ENCODE measurements at places on chromosomes 2 and 18. TPM values are rescaled to one million over a fixed set of nuclear protein-coding genes. Genes with fewer than 3 reads are reported as not detected.

DNA sequence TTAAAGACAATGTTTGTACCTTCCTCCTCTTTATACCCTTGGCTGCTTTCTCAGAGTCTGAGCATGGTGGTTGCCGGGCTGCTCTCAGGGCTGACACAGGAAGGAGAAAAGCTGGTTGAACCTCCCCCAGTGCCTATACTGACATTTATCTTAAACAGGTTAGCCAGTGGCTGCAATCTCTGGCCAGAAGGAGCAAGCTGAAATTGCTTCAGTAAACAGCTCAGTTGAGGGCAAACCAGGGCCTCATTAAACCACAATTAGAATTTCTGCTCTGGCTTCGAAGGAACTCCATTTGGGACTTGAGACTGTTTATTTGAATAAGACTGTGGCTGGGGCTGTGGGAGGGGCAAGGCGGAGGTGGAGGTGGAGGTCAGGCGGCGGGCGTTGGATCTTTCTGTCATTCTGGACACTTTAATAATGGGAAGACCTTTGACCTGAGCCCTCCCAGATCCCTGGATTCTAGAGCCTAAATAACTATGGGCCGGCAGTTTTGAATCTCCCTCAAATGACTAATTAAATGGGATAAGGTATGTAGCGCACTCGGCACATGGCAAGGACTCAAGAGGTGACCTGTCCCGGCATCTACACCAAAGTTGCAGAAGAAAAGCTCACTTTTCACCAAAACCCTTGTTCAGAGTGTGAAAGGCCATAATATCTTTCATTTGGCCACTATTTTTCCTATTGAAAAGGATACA, 120.6 kb upstream of the MYCN start:
- no peak for DNase-seq

- no peak for DNase-seq
Observed at GRCh38 chr2:127037476-127037875, 69.5 kb downstream of the BIN1 start.

DNA sequence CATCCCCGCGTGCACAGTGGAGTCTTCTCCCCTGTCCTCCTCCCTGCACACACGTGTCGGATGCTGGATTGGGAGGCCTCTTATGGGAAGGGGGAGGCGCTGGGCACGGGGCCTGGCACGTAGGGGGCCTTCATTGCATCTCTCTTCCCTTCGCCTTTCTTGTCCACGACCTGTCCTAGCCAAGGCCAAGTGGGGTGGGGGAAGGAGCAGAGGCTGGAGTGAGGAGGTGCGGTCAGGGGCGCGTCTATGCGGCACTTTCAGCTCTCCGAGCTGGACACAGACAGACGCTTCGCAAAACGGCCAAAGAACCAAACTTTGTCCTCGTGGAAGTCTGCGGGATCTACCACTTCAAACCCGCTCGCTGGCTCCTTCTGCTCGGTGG, 13.4 kb downstream of the ALPG start:
- no peak for DNase-seq

Gene SP3
- total RNA-seq = 127 TPM

- no peak for DNase-seq
Observed at GRCh38 chr2:112921982-112922381, 11.0 kb downstream of the IL37 start.

- DNase-seq = no peak
Observed at GRCh38 chr2:192090911-192091310, 103.8 kb downstream of the TMEFF2 start.

Gene PAIP2B
- total RNA-seq = 6.9 TPM

Gene RRM2
- total RNA-seq = 324 TPM

Gene MSTN
- total RNA-seq = not detected

Gene VPS54
- 17.8 TPM for total RNA-seq

Gene APLF
- total RNA-seq = 6.8 TPM

All from OCI-LY7 (cell line).